ENCODE measurements at places on chromosomes 11 and 22.

DNA sequence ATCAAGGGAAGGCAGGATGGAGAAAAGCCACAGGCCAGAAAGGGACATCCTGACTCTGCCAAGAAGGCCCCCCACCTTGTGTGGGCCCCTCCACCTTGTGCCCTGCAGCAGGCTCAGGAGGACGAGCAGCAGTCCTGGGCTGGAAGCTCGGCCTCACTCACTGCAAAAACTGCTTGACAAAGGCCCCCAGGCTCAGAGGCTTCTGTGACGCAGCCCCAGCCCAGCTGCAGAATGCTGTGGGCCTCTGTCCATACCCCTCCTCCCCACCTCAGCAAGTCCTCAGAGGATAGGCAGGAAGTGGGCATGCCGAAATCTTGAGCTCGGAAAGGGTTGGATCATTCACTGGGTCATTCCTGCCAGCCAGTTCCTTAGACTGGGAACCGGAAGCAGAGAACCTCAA lies 61.9 kb downstream of the NRXN2 start:
- DNase-seq, result no peak

DNA sequence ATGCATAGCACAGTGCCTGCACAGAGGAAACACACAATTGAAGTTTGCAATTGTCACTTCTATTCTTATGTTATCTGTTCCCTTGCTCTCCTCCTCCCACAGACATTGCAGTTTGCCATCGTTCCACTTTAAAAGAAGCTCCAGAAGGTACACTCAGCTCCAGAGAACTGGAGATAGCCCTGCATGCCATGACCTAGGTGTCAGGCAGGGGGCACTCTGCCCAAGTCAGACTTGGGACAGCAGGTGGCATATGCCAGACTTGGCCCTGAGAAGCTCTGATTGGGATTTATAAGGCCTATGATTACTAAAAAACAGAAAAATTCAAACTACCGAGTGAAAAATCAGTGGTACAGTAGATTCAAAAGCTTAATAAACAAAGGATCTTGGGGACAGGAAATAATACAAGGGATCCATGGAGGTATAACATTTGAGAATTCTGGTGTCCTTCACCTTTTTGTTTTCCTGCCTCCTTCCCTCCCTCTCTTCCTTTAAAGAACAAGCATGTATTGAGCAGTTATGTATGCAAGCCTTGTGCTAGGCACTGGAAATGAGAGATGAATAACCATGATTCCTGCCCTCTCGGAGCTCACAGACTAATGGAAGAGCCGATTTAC lies 40.0 kb downstream of the TENM4 start:
- no peak for DNase-seq

DNA sequence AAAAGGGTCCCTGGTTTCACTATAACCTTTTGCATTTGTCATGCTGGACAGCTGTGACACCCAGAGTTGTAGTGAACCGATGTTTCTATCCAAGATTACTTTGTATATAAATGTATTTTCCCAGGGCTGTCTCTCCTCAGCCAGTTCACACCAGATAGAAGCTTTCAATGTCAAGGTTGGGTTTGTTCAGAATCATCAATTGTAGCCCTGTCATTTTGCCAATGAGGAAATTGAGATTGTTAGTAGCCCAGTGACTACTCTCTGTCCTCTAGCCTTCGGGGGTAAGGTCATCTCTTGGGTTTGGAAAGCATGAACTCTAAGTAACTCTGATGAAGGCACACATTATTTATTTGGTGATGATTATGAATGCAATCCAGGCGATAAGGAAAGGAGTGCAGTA lies 165.6 kb downstream of the DBX1 start:
- no peak for DNase-seq

GRCh38 chr11:4191031-4191571 lies 96.5 kb downstream of the RRM1 start:
- no peak for DNase-seq

DNA sequence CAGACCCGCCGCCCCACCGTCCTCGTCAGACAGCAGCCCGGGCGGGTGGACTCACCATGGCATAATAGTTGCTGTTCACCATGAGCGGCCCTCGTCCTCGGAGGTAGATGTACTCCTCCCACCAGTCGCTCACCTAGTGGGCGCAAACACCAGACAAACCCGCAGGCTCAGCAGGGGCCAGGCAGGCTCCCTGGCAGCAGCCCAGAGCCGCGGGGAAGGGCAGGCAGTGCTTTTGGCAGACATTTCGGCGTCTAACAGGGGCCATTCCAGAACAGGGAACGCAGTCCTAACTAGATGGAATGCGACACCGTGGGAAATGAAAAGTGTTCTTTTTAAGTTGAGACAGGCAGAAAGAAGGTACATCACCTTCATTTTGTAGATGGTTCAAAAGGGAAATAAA lies 44.9 kb downstream of the CPT1A start:
- DNase-seq, result no peak

DNA sequence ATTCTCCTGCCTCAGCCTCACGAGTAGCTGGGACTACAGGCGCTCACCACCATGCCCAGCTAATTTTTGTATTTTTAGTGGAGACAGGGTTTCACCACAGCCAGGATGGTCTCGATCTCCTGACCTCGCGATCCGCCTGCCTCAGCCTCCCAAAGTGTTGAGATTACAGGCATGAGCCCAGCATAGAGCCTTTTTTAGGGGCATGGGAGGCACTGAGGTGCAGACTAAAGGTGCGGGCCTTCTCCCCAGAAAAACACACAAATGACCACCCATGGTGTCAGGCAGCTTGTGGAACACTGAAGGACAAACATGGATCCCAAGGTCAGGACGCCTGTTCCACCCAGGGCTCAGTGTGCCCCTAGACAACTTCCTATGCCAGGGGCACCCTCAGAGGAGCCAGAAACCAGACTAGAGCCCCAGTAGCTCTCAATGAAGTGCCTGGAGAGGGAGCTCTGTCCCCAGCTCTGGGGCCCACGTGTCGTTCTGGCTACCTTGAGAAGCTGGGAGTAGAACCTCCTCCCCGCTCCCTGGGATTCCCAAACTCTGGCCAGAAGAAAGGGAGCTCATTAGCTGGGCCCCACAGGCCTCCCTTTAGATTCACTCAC lies 21.2 kb upstream of the CD5 start:
- DNase-seq, result no peak

DNA sequence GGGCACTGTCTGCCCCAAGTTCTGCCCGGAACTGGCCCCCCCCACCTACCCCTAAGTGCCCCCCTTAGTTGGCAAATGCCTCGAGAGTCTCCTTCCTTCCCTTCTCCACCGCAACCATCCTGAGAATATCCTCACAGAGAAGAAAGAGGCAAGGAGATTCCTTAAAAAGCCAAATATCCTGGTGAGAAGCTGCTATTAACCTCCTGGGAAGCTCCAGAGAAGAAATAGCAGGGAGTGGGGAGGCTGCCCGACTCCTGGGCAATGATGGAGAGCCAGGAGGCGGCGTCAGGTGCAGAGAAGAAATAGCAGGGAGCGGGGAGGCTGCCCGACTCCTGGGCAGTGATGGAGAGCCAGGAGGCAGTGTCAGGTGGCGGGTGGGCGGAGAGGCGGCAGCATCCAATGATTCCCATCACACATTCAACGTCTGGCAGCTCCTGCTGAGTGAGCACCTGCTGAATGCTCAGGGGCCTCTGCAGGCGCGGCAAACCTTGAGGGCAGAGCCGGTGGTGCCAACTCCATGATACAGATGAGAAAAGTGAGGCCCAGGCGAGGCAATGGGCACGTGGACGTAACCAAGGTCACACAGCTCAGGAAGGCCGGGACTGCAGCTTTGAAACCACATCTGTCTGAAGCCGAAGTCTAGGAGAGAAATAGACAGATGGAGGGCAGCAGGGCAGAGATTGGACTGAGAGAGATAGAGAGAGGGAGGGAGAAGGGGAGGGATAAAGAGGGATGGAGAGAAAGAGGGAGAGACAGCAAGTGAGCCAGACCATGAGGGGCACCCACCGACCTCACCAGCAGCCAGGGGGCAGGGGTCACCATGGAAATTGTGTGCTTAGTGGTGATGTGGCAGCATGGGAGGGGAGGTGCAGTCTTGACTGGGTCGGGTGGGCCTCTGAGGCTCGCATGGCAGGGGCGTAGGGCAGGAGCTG lies 58.3 kb downstream of the CYTH4 start:
- no peak for DNase-seq

DNA sequence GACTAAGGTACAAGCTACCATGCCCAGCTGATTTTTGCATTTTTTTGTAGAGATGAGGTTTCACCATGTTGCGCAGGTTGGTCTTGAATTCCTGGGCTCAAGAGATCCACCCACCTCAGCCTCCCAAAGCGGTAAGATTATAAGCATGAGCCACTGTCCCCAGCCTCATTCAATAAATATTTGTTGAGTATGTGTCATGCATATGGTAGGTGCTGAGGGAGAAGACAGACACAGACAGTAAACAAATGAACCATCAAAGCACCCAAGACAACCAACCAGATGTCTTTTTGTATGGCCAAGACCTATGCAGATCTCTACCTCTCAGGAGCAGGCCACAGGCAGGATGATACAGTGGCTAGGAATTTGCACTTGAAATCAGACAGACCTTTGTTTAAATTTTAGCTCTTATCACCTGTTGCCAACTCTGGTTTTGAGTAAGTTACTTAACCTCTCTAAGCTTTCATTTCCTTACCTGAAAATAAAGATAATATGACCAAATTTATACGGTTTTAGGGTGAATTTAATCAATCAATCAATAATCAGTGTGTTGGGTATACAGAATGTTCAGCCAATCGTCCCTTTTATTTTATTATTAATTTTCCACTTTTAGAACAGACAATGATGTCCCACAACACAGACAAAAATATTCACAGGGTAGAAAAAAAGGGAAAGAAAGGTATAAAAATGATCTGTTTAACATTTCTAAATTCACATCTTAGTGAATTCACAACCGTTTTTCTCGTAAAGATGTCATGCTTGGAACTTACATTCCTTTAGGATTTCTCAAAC lies 128.2 kb downstream of the SGSM3 start:
- no peak for DNase-seq

GRCh38 chr22:39943337-39943736 lies 16.9 kb upstream of the TMA7B start:
- DNase-seq, result no peak

- DNase-seq, result no peak
Observed at GRCh38 chr11:85724748-85725465, 38.9 kb upstream of the CCDC89 start.

GRCh38 chr11:94922321-94923003 lies 50.9 kb downstream of the CWC15 start:
- no peak for DNase-seq

GRCh38 chr11:28123151-28123581 lies 15.0 kb downstream of the METTL15 start:
- DNase-seq, result no peak

DNA sequence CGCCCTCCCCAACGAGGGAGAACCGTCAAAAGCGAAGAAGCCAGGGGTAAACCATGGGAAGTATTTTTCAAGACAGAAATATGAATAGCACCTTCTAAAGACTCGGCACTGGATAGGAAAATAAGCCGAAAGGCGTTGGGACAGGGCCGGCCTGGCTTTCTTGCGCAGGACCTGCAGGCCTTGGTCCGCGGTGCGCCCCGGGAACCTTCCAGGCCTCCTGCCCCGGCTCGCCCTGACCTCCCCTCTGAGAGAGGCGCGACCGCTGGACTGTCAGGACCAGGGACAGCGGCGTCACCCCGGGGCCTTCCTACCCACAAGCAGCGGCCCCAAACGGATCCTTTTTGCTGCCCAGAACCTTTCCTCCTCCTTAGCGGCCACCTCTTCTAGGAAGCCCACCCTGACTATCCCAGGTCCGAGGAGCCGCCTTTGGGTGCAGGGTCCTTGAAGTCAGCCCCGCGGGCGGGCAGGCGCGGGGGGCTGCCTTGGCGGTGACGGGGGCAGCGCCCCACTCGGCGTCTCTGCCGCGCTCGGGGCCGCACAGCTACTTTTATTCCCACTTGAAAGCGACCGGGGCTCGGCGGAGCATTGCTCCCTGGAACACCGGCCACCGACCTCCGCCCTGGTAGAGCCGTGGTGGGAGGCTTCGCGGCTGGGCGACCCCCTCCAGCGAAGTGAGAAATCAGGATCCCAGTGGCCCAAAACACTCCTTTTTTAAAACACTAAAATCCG lies 650 bp upstream of the MAPK11 start:
- peak; percentile 70 for DNase-seq

DNA sequence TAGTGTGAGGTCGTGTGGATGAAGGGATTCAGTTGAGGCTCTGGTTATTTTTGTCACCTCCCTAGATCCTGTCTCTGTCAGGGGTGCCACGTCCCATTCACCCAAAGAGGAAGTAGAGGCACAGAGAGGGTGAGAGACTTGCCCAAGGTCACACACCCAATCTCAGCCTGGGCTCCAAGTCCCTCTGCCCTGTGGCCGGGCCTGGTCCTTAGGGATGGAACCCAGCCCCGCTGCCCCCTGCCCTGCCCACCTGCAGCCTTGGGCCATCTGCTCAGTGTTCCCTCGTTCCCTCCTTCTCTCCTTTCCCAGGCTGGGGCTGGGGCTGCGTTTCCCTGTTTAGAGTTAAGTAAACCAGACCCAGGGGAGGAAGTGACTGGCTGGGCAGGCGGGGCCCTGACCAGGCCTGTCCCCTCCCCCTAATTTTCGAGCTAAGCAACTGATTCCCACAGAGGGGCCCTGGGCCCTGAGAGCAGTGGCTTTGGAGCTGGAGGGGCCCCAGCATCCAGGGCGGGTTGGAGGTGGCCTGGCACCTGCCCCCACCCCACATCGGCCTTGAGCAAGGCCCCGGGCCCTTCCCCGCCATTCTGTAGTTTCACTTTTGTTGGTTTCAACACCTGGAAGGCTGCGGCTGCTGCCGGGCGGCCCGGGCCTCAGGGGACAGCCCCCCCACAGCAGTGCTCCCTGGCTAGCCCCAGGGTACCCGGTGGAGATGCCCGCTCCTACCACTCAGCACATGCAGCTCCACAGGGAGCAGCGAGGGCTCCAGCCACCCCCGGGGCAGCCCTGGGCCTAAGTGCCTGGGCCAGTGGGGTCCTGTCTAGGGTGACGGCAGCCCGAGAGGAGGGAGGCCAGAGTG lies 1.5 kb downstream of the TCIRG1 start:
- peak; percentile 58 for DNase-seq

DNA sequence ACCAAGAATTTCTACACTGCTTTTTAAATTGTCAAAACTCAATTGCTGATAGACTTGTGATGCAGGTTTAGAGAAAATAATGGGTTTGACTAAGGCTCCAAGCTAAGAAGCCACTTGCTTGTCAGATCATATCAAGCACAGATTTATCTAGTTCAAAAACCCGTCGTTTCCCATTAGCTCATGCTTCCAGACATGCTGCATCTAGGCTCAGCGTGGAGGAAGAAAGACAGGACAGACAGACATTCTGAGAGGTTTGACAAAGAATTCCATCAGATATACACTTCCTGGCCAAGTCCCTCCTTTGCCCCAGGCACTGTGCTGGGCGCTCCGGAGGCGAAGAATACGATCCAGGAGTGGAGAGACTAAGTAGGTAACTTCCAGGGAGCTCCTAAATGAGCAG lies 76.8 kb downstream of the KCNC1 start:
- no peak for DNase-seq

GRCh38 chr11:72468289-72468688 lies 34.0 kb upstream of the CLPB start:
- no peak for DNase-seq

Measured in CD4-positive, alpha-beta memory T cell (primary cell).